ENCODE measurements at places on chromosomes 11 and 22.

- no peak for DNase-seq
Measured at GRCh38 chr22:39503630-39504029, 1.5 kb downstream of the MIEF1 start.

GRCh38 chr11:57904376-57904775, 119.3 kb upstream of the OR9Q1 start:
- no peak for DNase-seq

DNA sequence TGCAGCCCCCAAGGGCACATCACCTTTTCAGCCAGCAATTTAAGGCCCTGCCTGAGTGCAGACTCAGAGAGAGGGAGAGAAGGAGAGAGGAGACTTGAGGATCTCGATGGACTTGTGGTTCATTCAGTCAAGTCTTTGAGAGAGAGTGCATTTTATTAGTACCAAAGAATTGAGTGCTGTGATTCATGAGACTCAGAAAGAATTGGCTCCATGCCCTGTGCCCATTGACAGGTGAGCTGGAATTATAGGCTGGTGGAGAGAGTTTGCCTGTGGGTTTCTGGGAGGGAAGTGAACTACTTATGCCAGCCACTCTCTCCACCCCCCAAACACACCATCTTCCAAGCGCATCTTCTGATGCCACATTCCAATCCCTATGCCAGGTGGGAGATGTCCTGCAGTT, 236.8 kb downstream of the MN1 start:
- DNase-seq, result no peak

DNA sequence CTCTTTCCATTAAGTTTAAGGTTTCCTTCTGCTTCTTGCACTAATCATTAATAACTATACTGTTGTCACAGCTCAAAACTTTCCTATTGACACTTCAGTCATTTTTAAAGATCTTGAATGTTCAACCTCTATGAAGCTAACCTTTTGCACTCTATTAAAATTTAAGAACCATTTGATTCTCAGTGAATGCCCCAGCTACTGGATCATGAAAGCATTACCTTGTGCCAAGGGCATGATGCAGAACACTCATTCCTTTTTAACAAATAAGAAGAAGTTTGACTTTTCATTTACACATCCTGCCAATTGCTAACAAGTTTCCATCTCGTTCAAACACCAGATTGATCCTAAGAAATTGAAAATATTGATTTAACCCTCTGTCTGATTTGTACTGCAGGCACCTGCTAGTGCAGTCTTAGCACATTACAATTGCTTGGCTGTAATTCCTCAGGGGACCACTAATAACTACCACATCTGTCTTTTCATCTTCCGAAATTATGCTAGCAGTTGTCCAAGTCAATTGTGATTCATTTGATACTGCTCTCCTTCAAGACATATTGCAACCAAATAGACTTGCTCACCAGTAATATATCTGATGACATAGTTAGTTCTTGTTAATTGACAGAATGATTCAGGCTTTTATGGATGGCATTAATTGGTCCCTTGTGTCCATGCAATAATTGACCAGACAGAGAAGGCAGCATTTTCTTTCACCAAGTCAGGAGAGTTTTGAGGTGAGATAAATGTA, 158.4 kb downstream of the TEAD1 start:
- no peak for DNase-seq

GRCh38 chr22:29029202-29030000, 32.2 kb downstream of the C22orf31 start:
- no peak for DNase-seq

DNA sequence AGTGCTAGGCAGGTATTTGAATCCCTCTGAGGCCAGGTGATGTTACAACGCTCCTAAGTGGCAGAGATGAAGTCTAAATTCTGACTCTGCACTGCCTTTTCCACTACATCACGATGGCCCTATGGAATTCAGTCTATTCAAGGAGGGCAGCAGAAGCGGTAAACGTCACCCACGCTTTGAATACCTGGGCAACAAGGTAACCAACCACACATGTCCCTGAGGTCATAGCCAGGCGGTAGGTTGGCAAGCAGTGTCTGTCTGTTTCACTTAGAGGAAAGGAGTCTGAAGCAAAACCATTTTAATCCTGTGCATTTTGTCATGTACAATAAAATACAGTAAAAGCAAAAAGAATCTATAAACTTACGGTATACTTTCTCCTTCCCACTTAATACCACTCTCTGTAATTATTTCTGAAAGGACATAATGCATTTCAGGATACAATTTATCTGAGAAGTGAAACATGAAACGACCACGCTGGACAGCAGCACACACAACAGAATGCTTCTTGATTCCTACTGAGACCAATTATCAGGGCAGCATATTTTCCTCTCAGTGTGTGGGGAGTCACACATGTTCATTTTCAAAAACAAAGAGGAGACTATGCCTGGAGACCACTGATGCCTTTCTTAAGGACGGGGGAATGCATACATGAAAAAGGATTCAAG, 51.3 kb downstream of the PRDM10 start:
- DNase-seq, result no peak

DNA sequence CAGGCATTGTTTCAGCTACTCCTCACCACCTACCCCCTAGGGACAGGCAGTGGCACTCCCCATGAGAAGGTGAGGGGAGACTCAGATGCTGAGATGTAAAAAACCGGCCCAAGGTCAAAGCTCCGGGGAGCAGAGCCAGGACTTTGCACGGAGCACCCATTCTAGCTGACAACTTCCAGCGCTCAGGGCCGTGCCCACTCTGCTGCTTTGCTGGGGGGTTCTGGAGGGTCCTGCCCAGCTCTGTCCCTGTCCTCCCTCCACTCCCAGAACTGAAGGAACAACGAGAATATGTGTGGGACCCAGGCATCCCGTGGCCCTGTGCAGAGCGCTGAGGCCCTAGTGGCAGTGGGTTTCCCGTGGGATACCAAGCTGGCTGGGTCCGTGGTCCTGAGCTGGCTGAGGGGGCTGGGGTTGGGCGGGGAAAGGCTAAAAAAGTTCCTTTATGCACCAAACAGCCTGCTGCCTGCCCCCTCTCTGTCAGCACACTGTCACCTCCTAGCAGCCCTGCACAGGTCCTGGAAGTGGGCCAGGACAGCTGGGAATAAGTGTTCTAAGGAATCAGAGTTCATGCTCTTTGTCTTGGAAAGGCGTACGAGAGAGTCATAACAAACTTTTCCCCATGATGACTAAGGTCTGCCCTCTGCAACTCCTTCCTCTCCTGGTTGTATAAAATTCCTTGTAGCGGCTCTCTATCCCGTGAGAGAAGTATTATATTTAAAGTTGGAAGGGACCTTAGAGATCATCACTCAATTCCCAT, 1.9 kb downstream of the MS4A10 start:
- no peak for DNase-seq
